Hematopoietic multipotent progenitor cell treated with erythropoietin and hydrocortisone succinate and interleukin-3 and kit ligand, for 6 days (in vitro differentiated cells): ENCODE measurements at places on chromosomes 1 and 21.

- DNase-seq: no peak
Measured at GRCh38 chr1:18574754-18575153, 55.9 kb upstream of the PAX7 start.

DNA sequence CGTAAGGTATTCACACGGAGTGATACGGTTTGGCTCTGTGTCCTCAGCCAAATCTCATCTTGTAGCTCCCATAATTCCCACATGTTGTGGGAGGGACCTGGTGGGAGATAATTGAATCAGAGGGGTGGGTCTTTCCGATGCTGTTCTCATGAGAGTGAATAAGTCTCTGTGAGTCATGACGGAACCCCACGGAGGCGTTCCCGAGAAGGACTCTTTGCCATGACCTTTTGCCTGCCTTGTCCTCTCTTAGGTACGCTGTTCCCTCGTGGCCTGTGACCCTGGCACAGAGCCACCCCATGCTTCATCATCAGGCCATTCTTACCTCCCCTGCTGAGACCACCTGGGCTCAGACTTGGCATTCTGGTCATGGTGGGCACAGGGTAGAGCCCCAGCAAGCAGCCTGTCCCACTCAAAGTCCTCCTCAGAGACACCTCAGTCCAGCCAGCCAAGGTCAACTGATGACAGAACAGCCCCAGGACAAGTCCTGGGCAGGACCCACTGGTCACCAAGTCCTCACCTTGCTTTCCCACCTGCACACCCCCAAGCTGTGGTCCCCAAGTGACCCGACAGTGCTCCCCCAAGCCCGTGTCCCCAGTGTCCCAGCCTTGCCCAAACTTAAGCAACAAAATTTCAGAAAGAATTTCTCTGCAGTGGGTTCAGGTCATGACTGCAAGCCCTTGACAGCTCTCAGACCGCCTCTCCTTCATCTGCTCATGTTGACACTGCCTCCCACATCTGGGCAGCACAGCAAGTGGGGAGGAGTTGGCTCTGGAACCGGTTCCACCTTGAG lies 158.4 kb downstream of the ACTL8 start:
- DNase-seq: no peak

- no peak for DNase-seq
Measured at GRCh38 chr1:41420860-41421259, 59.6 kb downstream of the FOXO6 start.

- DNase-seq: peak; percentile 29
Measured at GRCh38 chr1:11735531-11735853, 444 bp upstream of the AGTRAP start.

DNA sequence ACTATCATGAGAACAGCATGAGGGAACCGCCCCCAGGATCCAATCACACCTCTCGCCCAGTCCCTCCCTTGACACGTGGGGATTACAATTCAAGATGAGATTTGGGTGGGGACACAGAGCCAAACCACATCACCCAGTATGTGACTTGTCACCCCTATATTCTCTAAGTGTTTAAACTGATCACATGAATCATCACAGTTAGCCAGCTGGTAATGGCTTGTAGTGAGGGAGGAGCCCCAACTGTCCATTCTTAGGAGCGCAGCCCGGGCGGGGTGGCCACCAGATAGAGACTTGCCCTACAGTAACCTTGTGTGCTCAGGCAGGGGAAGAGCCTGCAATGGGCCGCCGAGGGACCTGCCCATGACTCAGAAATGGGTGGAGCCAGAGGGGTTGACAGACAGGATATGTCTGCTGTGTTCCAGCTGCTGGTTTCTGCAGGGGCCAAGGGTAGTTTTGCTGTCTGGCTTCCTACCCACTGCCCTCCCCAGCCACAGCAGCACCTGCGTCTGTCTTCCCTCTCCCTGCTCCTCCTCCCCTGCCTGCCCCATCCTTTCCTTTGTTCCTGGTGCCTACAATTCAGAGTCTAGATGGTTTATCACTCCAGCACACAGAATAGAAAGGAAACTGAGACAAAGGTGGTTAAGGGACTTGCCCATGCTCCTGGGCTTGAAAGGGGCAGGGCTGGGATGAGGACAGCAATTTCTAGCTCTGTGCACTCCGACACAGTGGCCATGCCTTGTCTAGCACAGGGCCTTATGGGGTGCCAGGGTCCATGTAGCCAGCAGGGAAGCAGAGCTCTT lies 9.2 kb downstream of the ABCG1 start:
- DNase-seq: peak; percentile 84

- no peak for DNase-seq
Measured at GRCh38 chr1:32255072-32256071, 4.3 kb downstream of the LCK start.

GRCh38 chr1:30169269-30169668 lies 554.1 kb downstream of the MATN1 start:
- no peak for DNase-seq

DNA sequence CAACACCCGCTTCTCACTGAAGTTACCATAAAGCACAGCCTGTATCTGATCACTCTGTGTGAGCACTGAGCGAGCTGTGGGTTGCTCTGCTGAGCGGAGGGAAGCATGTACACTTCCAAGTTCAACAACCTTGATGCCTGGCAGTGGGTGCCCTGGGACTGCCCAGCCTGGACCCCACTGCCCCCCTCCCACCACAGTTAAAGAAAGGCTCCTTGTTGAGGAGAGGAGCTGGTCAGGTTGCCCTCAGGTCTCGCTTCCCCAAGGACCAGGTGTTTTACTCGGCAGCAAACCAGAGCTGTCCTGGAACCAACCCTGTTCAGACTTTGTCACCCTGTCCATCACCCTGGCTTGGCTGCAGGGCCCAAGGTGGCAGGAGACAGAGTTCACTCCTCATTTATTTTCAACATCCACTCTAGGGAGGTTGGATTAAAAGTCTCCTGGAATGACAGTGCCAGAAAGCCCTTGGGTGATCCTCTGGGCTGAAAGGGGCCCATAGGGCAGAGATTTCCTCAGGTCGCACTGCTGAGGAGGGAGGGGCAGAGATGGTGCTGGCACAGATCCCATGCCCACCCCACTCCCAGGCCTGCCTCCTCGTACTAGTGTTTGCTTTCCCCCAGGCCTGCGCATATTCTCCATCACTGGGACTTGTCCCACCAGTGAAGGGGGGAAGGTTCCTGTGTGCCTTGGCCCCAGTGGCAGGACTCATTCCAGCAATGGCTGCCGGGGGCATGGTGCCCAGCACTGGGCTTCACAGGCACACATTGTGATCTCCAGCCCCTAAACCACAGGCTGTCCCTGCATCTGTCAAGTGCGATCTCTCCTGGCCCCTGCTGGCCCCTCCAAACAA lies 101.7 kb downstream of the TRABD2B start:
- no peak for DNase-seq

- peak; percentile 75 for DNase-seq
Measured at GRCh38 chr21:38753557-38753971, 52.2 kb upstream of the ETS2 start.

DNA sequence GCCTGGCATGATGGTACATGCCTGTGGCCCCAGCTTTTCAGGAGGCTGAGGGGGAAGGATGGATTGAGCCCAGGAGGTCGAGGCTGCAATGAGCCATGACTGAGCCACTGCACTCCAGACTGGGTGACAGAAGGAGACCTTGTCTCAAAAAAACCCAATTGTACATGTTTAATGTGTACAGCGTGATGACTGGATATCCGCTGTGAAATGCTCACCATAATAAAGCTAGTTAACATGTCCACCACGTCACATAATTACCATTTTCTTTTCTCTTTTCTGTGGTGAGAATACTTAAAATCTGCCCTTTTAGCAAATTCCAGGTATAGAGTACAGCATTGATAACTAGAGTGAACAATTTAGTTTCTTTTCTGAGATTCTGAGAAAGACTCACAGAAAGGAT lies 24.0 kb downstream of the TMPRSS2 start:
- DNase-seq: no peak
